ENCODE measurements at places on chromosomes 11 and 22. TPM values are rescaled to one million over a fixed set of nuclear protein-coding genes. Genes with fewer than 3 reads are reported as not detected.

- no peaks in the 10 kb centered on the region for H3K36me3 ChIP-seq
- H3K27ac ChIP-seq, result peak overlapping the region; percentile 89
- DNase-seq, result no peak
- H3K27me3 ChIP-seq, result no peaks in the 10 kb centered on the region
- no peak overlapping the region for H3K4me3 ChIP-seq
- H3K4me1 ChIP-seq, result peaks cover 81% of the 10 kb centered on the region
These were observed 20.1 kb downstream of the FZD4 start for GRCh38 chr11:86934926-86935579.

- H3K27me3 ChIP-seq, result peaks cover 25% of the 10 kb centered on the region
- H3K27ac ChIP-seq, result peak overlapping the region; percentile 83
- peaks cover 58% of the 10 kb centered on the region for H3K4me1 ChIP-seq
- H3K4me3 ChIP-seq, result peak overlapping the region; percentile 67
- DNase-seq, result no peak
These were observed 2.0 kb downstream of the NAV2 start for GRCh38 chr11:19714387-19715363.

DNA sequence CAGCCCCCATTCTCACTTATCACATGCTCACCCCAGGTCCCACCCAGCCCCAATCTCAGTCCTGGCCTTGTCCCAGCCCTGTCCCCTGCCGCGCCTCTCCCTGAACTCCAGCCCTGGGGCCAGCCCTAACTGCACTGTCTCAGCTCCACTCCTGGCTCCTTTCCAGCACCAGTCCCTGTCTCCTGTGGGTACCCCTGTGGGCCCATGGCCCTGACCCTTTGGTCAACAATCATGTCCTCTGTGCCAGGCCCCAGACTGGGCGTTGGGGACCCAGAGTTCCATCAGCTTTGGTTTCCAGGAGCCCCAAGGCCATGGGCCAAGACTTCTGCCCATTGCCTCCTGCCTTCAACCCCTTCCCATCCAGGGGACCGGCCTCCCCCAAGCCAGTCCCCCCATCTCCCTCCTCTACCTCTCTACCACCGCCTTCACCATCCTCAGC is 757 bp downstream of the SPI1 start:
- DNase-seq, result no peak
- no peaks in the 10 kb centered on the region for H3K36me3 ChIP-seq
- H3K4me3 ChIP-seq, result no peak overlapping the region
- H3K27ac ChIP-seq, result no peak overlapping the region
- H3K4me1 ChIP-seq, result no peaks in the 10 kb centered on the region

DNA sequence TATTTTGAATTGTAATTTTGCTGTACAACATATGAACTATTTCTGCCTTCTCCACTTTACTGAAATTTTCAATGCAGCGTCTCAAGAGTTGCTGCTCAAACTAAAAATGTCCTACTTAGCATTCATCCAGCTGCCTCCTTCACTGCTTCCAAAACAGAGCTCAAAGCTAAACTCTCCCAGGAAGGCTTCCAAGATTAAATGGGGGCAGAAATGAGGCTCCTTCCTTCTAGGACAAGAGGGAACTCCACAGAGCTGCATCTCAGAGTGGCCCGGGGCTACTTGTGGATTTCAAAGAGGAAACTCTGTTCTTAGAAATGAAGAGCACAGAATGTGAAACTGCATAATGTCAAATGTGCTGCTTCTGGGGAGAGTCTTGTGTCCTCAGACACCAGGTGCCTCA is 295.9 kb upstream of the NCAM1 start:
- no peak overlapping the region for H3K4me3 ChIP-seq
- H3K4me1 ChIP-seq, result no peaks in the 10 kb centered on the region
- DNase-seq, result no peak
- H3K27me3 ChIP-seq, result peaks cover 13% of the 10 kb centered on the region
- H3K36me3 ChIP-seq, result no peaks in the 10 kb centered on the region

- H3K36me3 ChIP-seq, result peaks cover 27% of the 10 kb centered on the region
- H3K4me3 ChIP-seq, result no peak overlapping the region
- no peak for DNase-seq
These were observed 19.8 kb downstream of the USP35 start for GRCh38 chr11:78208257-78209165.

DNA sequence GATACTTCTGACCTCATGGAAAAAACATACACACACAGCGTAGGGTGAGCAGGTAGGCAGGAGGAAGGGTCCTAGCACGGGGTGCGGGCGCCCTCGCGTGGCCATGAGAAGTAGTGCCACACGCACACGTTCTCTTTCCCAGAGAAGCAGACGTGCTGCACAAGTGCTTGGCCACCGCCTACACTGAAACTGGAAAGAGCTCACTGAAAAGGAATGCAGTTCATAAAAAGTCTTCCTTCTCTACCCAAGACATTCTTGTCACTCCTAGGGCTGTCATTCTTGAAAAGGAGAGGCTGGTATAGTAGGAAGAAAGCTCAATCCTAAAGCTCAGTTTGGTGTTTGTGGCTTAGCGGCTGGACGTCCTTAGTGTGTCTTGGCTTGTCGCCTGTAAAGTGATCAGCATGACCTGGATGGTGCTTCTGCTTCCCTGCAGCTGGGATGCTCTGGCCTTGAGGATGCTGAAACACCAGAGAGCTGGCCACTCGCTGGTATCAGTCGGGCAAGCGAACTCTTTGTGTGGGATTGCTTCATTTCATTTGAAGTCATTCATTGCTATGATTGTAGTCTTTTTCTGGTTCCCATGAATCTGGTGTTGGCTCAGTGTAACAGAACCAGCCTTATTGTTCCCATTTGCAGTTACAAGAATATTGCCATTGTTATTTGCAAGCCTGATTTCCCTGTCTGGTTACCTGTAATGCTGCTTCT is 303.8 kb downstream of the NTM start:
- no peaks in the 10 kb centered on the region for H3K36me3 ChIP-seq
- no peaks in the 10 kb centered on the region for H3K4me1 ChIP-seq
- peak overlapping the region; percentile 39 for H3K27ac ChIP-seq
- H3K27me3 ChIP-seq, result peaks cover 30% of the 10 kb centered on the region
- no peak overlapping the region for H3K4me3 ChIP-seq

DNA sequence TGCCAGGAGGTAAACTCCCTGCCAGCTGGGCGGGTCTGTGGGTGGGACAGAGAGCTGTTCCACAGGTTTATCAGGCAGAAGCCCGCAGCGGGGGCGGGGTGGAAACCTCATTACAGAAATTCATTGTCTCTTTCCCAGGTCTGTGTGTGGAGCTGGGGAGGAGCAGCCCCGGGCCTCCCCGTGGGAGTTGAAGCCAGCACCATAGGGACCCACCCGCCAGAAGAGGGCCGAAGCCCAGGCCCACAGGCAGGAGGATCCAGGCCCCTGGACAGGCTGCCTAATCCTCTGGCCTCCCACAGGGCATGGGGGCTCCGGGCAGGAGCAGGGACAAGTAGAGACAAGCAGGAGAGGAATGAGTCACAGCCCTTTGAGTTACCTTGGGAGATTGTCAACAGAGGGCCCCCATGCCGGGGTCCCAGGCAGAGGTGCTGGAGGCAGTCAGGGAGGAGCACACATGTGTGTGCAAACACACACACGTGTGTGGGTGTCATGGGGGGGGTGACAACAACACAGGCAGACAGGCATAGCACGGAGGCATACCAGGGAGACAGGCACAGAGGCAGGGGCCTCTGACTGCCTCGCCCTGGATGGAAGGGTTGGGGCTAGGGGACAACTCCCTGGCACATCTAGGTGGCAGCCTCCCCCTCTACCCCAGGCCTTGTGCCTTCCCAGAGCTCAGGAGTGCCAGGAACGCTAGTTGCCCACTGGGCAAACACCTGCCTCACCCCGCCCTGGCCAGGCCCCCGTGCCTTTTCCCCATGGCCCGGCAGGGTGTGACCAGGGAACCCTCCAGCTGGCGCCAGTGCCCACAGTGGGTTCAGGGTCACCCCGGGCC is 1.4 kb downstream of the CDC42BPG start:
- H3K27ac ChIP-seq, result peak overlapping the region; percentile 100
- H3K27me3 ChIP-seq, result no peaks in the 10 kb centered on the region
- no peaks in the 10 kb centered on the region for H3K36me3 ChIP-seq
- DNase-seq, result no peak

DNA sequence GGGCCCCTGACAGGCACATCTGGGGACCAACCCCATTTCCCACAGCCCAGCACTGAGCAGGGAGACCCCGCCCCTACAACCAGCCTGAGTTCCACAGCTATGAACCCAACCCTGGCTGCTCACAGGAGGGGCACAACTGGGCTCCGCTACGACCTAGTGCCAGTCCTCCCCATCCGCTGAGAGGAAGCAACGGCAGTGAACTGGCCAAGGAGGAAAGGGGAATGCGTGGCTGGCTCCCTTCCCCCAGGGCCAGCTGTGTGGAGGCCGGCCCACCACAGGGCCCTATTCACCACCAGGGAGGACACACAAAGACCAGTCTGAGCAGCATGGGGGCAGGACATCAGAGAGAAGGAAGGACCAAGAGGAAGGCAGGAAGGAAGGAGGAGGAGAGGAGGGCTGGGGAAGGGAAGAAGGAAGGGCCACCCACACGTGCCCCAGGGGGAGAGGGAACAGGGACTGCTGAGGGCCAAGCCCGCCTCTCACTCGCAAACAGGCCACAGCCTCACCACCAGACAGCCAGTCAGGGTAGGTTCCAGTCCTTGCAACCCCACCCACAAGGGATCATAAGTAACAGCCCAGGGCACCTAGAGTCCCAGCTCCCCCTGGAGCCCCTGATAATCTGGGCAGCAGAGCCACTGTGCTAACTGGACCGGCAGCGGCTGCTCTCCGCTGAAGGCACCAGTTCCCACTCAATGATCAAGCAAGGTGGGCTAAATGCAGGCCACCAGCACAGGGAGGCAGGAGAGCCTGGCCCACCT is 8.5 kb upstream of the GAL3ST1 start:
- H3K27ac ChIP-seq, result no peak overlapping the region
- no peak overlapping the region for H3K4me3 ChIP-seq
- peaks cover 33% of the 10 kb centered on the region for H3K36me3 ChIP-seq
- no peak for DNase-seq
- H3K4me1 ChIP-seq, result no peaks in the 10 kb centered on the region

FOLR2 gene
- total RNA-seq, result not detected

ARVCF gene
- 38.4 TPM for total RNA-seq

MRGPRX3 gene
- not detected for total RNA-seq

CEP164 gene
- total RNA-seq, result 48.6 TPM

SMDT1 gene
- total RNA-seq, result 87.4 TPM

KLHL35 gene
- 0.67 TPM for total RNA-seq

LAYN gene
- total RNA-seq, result 12.5 TPM

OR2D2 gene
- 0.41 TPM for total RNA-seq

BDNF gene
- total RNA-seq, result 7.1 TPM

ATG2A gene
- 32.9 TPM for total RNA-seq

INSC gene
- total RNA-seq, result not detected

PANX2 gene
- 6.4 TPM for total RNA-seq
